ENCODE measurements at places on chromosomes 16 and 17.

GRCh38 chr17:49381033-49381432 is 19.0 kb upstream of the ZNF652 start:
- DNase-seq: no peak

DNA sequence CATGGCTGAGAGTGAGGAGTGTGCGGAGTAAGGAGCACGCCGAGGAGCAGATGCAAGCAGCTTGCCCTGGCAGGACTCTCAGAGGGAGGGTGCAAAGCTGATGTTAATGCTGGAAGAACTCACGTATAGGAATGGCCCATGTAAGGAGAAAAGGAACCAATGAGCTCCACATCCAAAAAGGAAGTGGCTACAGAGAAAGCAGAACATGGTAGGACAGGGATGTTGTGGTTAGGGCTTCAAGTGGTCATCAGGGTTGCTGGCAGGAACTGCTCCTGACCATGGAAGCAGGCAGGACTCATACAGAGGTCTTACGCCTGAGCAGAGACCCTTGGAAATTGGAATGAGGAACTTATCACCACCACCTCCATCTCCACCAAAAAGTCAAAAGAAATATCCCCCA is 5.2 kb downstream of the MYO1D start:
- no peak for DNase-seq

DNA sequence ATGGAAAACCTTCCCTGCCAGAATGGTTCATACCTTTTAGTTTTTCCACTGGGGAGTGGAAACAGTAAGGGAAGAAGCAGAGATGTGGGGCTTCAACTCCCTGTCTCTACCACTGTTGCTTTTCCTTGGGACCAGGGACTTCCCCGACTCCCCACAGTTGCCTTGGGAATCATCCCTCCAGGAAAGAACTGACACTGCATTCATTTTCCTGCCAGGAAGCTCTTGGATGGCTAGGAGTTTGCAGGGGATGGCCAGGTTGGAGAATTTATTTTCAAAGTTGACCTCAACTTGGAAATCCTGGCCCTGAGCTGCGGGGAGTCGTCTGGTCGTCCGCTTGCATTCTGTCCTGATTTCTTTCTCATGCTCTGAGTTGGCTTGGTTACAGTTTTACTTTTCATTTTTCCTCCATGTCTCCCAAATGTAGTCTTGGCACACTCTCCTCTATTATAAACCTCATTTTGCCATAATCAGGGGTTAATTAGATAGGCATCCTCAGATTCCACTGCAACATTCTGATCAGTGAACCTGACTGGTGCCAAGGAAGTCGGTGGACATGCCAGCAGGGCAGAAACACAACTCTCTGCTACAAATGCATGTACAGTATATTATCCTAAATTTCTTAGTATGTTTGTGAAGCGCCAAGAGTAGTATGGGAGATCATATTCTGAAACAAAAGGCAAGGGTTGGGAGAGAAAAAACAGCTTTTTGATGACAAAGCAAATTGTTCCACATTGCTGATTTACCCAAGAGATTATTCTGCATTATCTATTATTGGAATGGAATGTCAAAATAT is 220.5 kb upstream of the XYLT1 start:
- DNase-seq: no peak

DNA sequence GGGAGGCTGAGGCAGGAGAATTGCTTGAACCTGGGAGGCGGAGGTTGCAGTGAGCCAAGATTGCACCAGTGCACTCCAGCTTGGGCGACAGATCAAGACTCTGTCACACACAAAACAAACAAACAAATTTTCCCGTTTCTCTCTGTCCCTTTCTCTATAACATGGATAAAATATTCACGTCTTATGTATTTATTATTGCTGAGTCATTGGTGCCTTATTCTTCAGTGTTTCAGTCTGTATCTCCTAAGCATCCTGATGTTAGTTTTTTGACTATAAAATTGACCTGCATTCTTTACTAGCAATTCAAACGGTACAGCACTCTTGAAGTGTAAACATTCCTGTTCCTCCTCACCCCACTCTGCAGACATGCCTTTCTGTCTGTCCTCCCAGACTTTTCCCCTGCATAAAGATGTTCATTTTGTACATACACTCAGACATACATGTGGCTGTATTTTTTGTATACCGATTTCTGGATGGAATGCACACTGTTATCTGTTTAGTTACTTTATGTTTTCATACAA is 16.4 kb downstream of the DHODH start:
- no peak for DNase-seq

DNA sequence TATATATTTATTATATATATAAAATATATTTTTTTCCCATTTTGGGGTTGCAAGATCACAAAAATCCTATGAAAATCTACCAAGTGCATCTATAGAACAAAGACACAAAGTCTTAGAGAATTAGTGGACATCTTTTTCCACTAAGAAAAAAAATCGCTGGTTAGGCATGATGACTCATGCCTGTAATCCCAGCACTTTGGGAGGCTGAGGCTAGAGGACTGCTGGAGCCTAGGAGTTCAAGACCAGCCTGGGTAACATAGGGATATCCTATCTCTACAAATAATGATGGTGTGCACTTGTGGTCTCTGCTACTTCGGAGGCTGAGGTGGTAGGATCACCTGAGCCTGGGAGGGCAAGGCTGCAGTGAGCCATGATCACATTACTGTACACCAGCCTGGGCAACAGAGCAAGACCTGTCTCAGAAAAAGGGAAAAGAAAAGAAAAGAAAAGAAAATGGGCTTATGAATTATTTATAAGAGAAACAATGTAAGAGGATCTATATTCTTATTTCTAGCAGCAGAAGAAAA is 185.1 kb upstream of the PSMD7 start:
- no peak for DNase-seq

- no peak for DNase-seq
Measured at GRCh38 chr17:65931246-65932149, 260.4 kb downstream of the CEP112 start.

DNA sequence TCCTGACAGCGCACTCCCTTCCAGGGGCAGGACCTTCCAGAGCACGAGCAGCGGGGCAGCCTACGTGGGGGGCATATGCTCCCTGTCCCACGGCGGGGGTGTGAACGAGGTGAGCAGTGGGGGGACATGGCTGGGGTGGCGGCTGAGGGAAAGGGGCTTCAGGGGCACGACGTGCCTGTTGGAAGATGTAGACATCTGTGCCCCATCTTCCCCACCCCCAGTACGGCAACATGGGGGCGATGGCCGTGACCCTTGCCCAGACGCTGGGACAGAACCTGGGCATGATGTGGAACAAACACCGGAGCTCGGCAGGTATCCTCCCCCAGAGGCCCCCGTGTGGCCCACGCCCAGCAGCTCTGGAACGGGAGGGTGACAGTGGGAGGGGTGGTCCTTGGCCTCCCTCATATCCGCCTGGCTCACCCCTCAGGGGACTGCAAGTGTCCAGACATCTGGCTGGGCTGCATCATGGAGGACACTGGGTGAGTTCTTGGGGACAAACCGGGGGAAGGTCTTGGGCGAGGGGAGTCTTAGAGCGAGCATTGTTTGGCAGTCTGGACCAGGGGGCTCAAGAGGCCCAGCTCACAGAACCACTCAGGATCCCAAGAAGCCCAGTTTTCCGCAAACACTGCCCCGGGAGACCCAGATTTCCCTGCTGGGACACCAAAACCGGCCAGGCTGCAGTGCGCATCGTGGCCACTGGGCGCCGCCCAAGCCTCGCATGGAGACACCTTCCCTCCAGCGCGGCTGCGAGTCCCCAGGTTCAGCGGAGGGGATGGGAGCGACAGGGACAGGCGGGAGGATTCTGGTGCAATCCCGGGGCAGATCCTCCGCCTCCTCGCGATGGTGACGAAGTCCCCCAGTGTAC is 15.7 kb downstream of the ADAM11 start:
- peak; percentile 91 for DNase-seq

GRCh38 chr16:79589601-79590102 is 10.9 kb downstream of the MAF start:
- no peak for DNase-seq
